ENCODE measurements at places on chromosomes 5 and 9. TPM values are rescaled to one million over a fixed set of nuclear protein-coding genes. Genes with fewer than 3 reads are reported as not detected.
A peak's percentile ranks its signal among the peaks of the same experiment; 100 is the strongest.

Gene NANS
- total RNA-seq: 393 TPM

- DNase-seq: no peak
Observed at GRCh38 chr9:84754461-84754860, 84.9 kb downstream of the NTRK2 start.

Gene PCDHGA3
- total RNA-seq: 1.0 TPM

DNA sequence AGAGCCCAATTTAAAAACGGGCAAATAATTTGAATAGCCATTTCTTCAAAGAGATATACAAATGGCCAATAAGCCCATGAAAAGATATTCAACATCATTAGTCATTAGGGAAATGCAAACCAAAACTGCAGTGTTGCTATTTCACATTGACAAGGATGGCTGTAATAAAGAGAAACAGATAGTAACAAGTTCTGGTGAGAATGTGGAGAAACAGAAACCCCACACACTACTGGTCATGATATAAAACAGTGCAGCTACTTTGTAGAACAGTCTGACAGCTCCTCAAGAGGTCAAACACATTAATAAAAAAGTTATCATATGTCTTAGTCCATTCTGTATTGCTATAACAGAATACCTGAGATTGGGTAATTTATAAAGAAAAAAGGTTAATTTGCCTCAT is 237.0 kb upstream of the GRAMD2B start:
- no peak for DNase-seq

Gene GARIN3
- not detected for total RNA-seq

Gene SPINK7
- total RNA-seq: not detected

DNA sequence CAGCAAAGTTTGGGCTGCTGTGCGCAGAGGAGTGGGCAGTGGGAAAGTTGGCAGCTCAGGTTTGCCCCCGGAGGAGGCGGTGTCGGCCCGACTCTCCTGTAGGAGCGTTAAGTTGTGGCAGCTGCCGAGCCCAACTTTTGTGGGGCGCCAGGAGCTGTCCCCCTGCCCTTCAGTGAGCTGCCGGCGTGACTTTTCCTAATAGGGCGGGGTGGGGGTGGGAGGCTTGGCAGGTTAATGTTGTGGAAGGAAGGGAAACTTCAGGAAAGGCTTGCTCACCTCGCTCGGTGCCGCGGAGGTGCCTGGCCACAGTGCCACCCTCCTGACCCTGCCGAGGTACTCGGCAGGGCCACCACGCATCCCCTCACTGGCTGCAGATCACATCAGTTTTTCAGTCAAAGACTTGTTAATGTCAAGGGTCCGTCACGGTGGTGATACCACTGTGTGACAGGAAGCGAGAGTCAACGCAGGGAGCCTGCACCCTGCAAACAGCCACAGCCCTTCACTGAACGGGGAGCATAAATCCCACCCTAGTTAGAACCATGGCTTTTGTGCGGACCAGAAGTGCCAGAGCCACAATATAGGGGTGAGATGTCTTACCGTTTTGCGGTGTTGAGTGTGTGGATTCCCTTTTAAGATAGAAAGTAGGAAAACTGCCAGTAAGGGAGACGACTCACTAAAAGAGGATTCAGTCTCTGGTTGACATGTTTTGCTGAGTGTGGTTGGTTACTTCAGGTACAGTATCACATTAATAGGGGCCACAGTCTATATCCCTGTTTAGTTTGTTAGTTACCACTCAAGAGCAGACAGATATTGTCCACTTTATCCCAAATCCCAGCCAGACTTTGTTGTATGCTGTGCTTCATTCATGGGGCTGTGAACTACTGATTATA is 796 bp downstream of the LNPEP start:
- peak; percentile 18 for DNase-seq

Gene PCDHGB2
- total RNA-seq: 0.35 TPM

DNA sequence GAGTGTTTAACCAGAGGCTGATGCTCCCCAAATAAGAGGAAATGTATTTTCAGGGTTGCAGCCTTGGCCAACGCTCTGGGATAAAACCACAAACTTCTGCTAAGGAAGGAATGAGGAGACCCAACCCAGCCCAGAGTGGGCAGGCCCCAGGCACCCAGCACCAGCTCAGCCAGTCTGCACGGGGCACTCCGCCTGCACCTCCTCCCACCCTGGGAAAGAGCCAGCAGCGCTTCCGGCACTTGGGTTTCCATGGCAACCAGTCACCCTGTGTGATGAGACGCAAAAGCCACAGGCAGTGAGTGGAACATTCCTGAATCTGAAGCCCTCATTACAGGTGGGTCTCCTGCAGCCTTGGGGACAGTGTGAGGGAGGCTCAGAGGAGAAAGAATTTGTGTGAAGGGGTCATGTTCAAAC is 85.2 kb upstream of the ZBTB43 start:
- DNase-seq: peak; percentile 96

- DNase-seq: peak; percentile 1
Observed at GRCh38 chr9:117178596-117179375, 236.1 kb downstream of the ASTN2 start.

DNA sequence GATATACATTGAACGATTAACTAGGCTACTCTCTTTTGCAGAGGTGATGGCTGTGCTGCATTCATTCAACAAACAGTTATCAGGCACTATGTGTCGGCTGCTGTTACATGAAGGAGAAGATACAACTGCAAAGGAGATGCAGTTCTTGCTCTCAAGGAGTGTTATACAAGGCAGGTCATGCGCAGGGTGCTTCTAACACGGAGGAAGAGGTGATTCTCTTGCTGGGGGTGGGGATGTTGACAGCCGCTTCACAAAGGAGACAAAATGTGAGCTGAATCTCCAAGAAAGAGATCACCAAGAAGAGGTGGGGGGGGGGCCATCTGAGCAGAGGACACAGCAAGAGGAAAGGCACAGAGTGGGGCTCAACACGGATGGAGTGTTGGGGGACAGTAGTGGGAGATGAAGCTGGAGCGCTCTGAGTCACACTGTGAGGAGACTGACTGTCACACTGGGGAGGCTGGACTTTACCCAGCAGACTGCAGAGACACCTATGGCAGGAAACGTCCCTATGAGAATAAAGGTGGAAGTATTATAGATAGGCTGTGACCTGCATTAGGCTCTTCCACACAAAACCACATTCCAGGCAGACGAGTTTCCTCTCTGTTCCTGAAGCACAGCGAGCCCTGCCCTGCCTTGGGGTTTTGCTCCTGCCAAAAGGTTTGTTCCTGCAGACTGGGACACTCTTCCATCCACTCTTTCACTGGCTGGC is 20.9 kb downstream of the NDUFA8 start:
- no peak for DNase-seq

GRCh38 chr9:22005021-22005701 is 3.9 kb downstream of the CDKN2B start:
- DNase-seq: peak; percentile 21

- no peak for DNase-seq
Observed at GRCh38 chr9:109779711-109780452, at the start of gene PALM2AKAP2. Gene PALM2AKAP2, plus strand, starts transcription at chr9:109780198. Its CDS starts 291 bp downstream, at chr9:109780489.

- DNase-seq: no peak
Observed at GRCh38 chr5:112642885-112643284, 94.8 kb upstream of the APC start.

- DNase-seq: no peak
Observed at GRCh38 chr5:6383376-6383775, 5.0 kb upstream of the MED10 start.
